ENCODE measurements at places on chromosomes 7 and 10.
A peak's percentile ranks its signal among the peaks of the same experiment; 100 is the strongest.

DNA sequence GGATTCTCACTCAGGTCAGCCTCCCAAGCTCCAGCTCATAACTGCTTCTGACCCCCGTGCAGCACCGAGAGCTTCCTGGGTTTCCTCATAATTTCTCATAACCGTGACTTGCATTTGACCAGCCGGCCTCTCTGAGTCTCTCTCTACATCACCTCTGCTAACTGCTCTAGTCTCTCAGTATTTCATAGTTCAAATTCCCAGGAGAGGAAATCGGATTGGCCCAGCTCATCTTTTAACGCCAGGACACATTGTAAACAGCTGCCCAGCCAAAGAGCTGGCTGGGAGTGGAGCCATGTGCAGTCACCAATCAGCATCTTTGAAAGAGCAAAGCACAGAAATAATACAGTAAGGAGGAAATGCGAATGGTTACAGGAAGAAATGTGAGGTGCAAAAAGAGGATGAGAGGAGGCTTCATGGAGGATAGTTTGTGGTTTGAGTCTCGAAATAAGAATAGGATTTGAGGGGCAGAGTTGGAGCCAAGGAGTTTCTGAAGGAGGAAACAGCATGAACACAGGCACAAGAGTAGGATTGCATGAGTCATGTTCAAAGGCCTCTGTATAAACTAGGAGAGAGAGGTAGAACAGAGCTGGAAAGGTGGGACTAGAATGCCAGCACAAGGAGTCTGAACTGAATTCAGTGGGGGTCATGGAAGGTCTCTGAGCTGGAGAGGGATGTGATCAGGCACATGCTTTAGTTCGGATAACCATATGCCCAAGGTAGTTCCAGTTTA is 15.2 kb upstream of the LBX1 start:
- DNase-seq: no peak

DNA sequence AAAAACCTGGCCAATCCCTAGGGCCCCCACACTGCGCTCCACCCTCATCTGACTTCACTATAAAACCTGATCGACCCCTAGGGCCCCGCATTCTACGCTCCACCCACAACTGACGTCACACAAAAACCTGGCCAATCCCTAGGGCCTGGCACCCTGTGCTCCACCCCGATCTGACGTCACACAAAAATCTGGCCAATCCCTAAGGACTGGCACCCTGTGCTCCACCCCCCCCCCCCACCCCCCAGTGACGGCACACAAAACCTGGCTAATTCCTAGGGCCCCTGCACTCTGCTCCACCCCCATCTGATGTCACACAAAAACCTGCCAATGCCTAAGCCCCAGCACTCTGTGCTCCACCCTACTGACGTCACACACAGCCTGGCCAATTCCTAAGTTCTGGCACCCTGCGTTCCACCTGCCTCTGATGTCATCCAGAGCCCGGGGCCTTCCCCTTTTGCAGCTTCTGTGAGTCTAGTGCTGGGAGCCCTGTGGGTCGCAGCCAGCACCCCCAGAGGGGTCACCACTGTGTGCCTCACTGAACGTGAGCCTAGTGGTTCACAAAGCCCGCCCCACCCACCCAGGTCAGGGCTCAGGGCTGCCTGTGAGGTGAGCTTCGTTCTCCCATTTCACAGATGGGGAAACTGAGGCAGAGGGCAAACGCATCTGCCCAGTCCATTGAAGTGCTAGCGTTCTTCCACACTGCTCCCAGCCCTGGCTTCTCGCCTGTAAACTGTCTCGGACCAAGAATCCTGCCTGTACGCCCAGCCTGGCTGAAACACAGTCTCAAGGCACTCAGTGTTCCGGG is 40.6 kb downstream of the MICALL2 start:
- no peak for DNase-seq

DNA sequence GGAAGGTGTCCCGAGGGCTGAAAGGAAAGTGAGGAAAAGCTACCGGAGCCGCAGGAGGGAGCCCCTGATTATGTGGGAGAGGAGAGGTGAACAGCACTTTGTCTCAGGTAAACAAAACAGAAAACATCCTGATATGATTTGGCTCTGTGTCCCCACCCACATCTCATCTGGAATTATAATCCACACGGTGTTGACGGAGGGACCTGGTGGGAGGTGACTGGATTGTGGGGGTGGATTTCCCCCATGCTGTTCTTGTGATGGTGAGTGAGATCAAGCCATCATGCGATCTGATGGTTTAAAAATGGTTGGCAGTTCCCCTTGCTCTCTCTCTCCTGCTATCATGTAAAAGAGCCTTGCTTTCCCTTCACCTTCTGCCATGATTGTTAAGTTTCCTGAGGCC is 3.0 kb downstream of the POLD2 start:
- DNase-seq: no peak

DNA sequence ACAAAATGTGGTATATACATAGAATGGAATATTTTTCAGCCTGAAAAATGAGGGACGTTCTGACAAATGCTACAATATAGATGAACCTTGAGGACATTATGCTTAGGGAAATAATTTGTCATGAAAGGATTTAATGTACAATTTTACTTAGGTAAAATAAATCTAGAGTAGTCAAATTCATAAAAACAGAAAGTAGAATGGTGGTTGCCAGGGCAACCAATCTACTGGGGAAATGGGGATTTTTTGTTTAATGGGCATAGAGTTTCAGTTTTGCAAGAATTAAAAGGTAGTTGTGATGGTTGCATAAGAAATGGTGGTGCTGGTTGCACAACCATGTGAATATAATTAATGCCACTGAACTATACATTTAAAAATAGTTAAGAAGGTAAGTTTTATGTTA is 296.0 kb upstream of the SP4 start:
- DNase-seq: no peak

- DNase-seq: no peak
Observed at GRCh38 chr10:6053816-6054631, 8.1 kb downstream of the IL2RA start.

GRCh38 chr7:150986556-150986955 is 4.3 kb upstream of the NOS3 start:
- no peak for DNase-seq

GRCh38 chr7:130216025-130216424 is 8.4 kb downstream of the SSMEM1 start:
- no peak for DNase-seq

- no peak for DNase-seq
Observed at GRCh38 chr10:12333380-12334185, 15.8 kb upstream of the CAMK1D start.

DNA sequence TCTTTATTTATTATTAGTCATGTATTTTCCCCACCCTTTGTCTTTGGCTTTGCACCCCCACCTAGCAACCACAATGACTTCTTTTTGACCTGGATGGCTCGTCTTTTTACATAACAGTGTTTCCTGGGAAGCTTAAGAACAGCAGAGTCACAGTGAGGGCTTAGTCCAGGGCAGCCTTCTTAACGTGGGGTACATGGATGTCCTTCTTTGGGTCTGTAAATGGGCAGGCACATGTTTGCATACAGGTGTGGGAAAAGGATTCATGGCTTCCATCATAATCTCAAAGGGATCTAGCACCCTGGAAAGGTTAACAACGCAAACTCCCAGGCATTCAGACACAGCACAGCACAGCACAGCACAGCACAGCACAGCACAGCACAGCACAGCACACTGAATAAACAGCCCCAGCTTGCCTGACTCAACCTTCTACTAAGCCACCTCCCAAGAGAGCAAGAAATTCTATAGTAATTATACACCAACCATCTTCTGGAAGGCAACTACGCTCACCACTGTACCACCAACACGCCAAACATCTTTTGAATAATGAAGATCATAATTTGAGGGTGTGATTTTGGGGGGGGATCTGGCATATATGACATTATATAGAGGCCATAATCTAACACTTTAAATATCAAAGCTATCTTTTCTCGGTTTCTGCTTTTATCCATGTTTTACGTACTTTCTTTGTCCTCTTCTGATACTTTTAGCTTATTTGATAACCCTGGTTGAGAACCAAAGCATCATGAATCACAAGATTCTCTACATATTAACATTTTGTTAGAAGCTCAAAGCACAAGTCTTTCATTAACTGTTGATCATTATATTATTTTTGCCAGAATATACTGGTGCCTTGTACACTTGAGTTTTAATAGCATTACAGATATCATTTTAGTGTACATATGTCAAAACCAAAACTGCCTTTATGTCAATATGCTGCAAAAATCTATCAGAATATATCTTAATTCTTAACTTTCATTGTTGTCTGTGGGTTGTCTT is 177.2 kb upstream of the KLF14 start:
- DNase-seq: no peak

- DNase-seq: no peak
Observed at GRCh38 chr10:77902159-77902558, 24.4 kb downstream of the DLG5 start.

- DNase-seq: no peak
Observed at GRCh38 chr10:48740015-48740707, 55.5 kb downstream of the WDFY4 start.

DNA sequence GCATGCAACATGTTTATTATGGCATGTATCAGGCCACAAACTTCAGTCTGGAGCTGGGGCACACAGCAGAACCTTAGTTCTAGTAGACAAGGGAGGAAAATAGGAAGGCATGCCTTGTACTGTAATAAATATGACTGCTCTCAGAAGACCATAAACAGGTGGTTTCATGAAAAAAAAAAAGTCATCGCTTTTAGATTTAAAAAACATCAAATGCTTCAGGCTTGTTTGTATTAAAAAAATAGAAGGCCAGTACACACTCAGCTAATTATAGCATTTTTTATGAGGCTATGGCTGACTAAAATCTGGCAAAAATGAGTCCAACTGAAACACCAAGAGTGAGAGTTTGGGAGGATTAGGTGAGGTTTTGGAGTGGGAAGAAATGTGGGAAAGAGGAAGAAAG is 204.1 kb downstream of the JAZF1 start:
- no peak for DNase-seq

DNA sequence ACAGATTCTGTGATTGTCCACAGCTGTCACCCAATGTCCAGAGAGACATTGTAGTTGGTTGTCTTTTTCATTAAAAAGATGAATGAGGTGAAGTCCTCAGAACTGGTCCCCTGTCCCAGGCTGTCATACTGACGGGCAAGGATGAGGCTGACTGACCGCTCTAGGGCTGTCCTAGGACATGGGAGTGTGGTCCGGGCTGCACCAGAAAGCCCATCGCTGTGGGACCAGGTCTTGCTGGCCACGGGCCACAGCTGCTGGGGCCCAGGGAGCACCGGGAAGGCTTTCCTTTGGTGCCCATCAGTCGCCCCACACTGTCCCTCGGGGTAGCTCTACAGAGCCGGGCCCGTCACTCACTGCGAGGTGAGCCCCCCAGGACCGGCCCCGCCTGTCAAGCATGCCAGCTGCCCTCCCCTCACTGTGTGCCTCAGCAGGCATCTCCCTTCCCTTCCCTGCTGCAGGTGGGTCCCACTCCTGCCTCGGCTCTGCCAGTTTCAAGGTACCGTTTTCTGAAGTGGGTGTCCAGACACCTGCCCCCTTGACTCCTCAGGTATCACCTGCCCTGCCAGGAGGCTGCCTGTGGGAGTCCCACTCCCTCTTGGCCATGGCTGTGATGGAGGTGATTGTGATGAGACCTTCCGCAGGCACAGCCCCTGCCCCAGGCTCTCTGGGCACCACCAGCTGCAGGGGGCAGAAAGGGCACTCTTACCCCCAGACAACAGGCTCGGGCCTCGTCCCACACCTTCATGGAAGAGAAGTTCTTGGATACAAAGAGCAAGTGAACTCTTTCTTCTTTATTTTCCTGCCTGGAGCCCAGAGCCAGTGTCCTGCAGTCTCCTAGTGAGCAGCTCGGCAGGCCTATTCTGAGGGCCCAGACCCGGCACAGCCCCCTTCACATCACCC is 21.7 kb downstream of the LRRC27 start:
- DNase-seq: no peak

DNA sequence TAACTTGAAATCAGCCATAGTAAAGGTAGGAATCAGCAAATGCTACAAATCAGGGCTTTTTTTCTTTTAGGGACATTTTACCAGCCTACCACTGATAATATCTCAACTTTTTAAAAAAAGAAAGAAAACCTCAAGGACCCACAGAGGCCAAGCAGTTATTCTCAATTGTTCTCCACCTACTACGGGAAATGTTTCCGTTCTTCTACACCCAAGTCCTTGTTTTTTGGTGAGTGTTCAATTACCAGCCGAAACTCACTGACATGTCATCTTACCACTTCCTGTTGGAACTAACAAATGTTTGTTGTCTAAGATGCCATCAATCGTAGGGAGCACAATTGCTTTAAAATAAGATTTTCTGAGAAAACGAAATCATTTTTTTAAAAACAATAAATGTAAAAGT is 50.2 kb upstream of the CDK1 start:
- DNase-seq: peak; percentile 72

- DNase-seq: no peak
Observed at GRCh38 chr7:135075716-135076115, 72.2 kb upstream of the TMEM140 start.

GRCh38 chr7:46610746-46611145 is 689.7 kb upstream of the IGFBP3 start:
- no peak for DNase-seq

GRCh38 chr10:56551037-56551436 is 190.0 kb upstream of the ZWINT start:
- DNase-seq: no peak

- DNase-seq: no peak
Observed at GRCh38 chr10:123367195-123367594, 213.0 kb downstream of the BUB3 start.

- peak; percentile 77 for DNase-seq
Observed at GRCh38 chr10:30433730-30434272, at the start of gene MAP3K8. Gene MAP3K8 (plus strand): TSS chr10:30434184. CDS start chr10:30438939, 4,755 bp downstream.

GRCh38 chr10:25615926-25616325 is 318.1 kb upstream of the MYO3A start:
- no peak for DNase-seq

- no peak for DNase-seq
Observed at GRCh38 chr7:49295146-49295545, 370.8 kb downstream of the CDC14C start.

DNA sequence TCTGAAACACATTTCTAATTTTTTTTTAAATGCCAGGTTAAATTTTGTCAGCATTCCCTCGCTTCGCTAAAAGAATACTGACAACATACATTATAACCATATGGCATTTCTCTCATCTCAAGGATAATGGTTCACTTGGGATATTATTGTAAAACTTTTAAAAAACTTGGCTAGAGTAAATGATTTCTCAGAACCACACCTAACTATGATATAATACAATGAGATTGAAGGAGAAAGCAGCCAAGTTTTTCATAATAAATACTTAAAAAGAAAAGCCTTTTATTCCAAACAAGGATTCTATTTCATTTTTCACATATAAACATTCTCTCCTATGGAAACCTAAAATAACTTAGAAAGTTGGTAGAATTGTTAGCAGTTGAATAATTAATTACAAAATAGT is 413.9 kb downstream of the HGF start:
- DNase-seq: no peak

- no peak for DNase-seq
Observed at GRCh38 chr10:114615600-114616007, 42.5 kb downstream of the ABLIM1 start.

GRCh38 chr10:52617346-52617745 is 155.2 kb downstream of the MBL2 start:
- DNase-seq: no peak

- DNase-seq: no peak
Observed at GRCh38 chr7:32330602-32331001, 159.6 kb downstream of the LSM5 start.
